ENCODE measurements at places on chromosomes 2 and 18.

DNA sequence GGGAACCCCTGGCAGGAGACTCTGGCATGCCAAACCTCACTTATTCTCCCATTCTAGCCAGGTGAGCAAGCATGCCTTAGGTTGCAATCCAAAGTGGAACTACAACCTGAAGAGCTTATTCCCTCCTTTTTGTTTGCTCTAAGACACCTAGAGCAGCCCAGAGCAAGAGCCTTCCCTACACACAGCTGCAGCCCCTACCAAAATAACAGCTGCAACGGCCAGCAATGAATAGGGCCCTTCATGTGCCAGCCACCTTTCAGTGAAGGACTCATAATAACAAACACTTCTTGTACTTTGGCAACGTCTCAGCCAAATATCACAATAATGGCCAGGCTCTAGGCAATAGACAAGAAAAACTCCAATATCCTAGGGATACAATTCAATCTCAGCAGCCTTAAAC lies 178.7 kb downstream of the ALK start:
- DNase-seq, result no peak

- DNase-seq, result no peak
Observed at GRCh38 chr2:42842466-42842865, 50.1 kb upstream of the HAAO start.

GRCh38 chr2:202566286-202566685 lies 68.5 kb upstream of the FAM117B start:
- no peak for DNase-seq

GRCh38 chr2:238716585-238716984 lies 131.3 kb upstream of the TWIST2 start:
- DNase-seq, result no peak

GRCh38 chr2:59703796-59704195 lies 849.7 kb downstream of the BCL11A start:
- no peak for DNase-seq

DNA sequence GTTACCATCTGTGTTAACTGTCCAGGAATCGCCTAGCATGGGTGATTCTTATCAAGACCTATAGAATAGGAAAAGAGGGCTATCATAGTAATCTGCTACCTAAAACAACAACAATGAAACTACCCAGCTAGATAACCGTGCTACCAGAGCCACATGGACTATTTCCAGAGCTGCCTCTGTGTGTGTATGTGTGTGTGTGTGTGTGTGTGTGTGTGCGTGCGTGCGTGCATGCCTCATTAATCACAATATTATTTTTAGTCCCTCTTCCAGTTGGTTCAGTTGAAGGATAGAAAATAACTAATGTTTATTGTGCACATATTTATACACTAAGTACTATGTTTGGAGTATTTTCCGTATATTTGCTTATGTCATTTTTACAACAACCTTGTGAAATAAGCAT lies 201.1 kb downstream of the SP3 start:
- no peak for DNase-seq

- DNase-seq, result no peak
Observed at GRCh38 chr2:29192526-29192925, 77.3 kb downstream of the CLIP4 start.

DNA sequence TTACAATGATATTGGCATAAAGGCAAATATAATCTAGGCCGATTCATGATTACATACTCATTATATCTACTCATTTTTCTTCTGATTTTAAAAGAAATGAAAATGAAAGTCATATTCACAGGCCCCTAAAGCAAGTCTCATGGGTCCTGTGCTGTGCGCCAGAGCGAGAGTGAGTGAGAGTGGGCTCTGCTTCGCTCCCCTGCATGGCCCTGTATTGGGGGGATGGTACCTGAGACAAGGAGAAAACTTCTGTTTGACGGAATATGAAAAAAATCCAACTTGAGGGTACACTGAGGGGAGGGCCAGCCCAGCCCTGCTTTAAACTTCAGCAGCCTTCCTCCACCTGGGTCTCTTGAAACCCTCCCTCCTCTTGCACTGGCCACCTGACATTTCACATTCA lies 81.4 kb upstream of the RGPD5 start:
- no peak for DNase-seq

- no peak for DNase-seq
Observed at GRCh38 chr18:3392467-3392855, 57.5 kb upstream of the TGIF1 start.

DNA sequence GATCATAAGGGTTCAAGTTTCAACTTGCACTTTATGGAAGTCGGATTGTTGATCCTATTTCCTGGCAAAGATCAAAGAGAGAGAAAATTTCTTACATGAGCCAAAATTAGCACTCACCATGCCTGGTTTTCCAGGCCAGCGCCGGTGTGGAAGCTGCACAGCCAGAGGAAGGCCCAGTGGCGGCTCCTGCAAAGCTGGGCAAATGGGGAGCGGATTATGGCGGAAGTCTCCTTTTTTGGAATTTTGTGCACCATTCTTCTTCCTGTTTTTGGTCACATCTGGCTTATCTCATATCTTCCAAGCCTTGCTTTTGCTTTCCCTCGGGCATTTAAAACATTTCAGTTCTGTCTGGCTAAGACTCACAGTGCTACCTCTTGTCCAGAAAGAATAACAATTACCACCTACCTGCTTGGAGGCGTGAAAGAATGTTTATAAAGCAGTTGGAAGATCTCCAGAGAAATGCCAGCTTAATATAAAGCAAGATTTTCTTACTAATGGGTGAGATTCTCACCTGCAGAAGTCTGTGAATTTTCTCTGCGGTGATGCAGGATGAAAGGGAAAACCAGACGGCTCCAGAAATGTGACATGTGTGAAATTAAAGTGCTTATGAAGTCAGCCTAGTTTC lies 94.3 kb downstream of the ASAP2 start:
- no peak for DNase-seq

GRCh38 chr18:48923746-48924629 lies 26.8 kb downstream of the SMAD7 start:
- DNase-seq, result no peak

GRCh38 chr2:191184457-191184856 lies 33.7 kb upstream of the STAT4 start:
- DNase-seq, result no peak

- DNase-seq, result no peak
Observed at GRCh38 chr2:111138839-111139238, 18.1 kb downstream of the BCL2L11 start.

DNA sequence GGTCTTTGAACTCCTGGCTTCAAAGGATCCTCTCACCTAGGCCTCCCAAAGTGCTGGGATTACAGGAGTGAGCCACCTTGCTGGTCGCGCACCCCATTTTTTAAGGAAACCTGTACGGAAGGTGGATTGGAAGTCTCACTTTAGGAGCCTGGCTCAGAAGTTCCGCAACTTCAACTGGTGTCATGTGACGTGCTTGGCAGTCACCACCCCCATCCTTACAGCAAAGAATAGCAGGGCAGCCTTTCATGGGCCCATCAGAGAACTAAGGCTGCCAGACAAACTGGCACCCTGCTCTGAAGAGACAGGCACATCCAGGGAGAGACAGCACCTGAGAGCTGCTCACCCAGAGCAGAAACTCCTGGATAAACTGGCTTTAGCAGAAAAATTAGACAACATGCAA lies 3.3 kb upstream of the SLC66A2 start:
- no peak for DNase-seq

- DNase-seq, result no peak
Observed at GRCh38 chr2:23530206-23530908, 145.4 kb downstream of the KLHL29 start.

DNA sequence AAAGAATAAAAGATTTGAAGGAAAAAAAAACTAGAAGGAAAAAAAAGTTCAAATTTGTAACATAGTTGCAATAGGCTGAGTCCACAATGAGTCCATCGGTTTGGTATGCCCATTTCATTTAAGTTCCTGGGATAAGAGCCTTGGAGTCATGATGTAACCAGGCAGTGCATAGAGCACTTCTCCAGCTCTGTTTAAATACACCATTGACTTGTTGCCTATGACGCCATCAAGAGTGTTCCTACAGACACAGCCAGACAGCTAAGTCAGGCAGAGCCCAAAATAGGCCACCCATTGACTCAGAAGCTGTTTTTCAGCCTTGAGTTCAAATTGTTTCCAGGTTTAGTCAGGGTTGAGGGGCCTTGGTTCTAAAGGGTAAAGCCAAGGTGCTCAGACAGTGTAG lies 44.9 kb downstream of the SOCS6 start:
- DNase-seq, result no peak

DNA sequence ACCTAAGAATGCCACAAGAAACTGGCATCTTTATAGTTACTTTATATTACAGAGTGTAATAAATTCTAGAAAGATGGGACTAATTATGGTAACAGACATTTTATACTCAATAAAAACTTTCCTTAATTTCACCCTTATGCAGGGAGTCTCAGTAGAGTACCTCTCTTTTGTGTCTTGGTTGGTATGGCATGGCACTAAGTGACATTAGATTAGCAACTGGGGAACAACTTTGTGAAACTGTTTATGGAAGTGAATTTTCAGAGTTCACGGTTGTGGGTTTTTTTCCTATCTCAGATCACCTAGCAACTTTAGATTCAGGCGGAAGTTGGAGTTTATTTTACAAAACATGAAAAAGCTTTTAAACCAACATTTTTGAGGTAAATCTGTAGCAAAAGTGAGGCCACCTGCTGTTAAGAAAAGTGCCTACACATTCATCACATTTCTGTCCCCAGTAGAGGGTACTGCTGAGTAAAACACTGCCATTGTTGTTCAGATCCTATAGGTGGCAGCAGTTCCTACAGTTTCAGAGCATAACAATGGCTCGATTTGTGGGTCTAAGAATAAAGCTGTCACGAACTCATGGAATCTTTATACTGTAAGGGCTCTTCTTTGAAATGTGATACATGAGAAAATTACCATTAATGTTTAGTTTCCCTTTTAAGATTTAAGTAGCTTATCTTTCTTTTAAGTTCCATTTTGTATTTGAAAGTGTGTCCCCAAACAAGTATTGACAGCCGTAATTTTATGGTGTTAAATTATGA lies 117.6 kb downstream of the CAMKMT start:
- peak; percentile 55 for DNase-seq

- DNase-seq, result no peak
Observed at GRCh38 chr2:182381225-182381624, 45.6 kb downstream of the PDE1A start.

DNA sequence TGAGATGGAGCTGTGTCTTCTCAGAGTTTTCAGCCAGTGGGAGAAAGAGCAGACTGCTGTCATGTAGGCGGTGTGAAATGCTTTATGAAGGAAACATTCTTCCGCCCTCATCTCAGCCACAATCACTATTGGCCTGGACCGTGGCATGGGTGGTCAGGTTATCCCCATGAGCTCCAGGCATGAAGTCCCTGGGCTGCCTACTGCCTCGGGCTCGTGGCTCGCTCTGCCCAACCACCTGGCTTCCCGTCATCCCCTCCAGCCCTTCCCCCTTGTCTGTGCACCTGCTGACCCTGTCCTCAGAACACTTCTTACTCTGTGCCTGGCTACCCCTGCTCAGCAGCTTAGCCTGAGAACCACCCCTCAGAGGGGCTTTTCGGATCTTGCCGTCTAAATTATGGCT lies 15.5 kb downstream of the COLEC11 start:
- DNase-seq, result no peak

DNA sequence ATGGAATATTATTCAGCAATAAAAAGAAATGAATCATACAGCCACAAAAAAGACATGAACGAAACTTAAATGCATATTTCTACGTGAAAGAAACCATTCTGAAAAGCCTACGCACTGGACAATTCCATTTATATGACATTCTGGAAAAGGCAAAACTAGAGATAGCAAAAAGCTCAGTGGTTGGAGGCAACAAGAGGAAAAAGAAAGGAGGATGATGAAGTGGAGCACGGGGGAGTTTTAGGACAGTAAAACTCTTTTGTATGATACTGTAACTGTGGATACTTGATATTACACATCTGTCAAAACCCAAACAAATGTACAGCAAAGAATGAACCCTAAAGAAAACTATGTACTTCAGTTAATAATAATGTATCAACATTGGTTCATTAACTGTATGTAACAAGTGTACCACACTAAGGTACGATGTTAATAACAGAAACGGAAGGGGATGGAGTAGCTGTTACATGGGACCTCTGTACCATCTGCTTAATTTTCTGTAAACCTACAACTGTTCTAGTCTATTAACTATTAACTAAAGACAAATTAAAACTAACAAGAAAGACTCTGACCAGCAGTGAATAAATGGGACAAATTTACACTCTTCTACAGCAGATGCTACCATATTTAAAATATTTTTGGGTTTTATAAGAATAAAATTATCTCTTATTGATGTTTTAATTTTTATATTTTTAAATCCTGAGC lies 31.5 kb downstream of the ROCK2 start:
- no peak for DNase-seq

DNA sequence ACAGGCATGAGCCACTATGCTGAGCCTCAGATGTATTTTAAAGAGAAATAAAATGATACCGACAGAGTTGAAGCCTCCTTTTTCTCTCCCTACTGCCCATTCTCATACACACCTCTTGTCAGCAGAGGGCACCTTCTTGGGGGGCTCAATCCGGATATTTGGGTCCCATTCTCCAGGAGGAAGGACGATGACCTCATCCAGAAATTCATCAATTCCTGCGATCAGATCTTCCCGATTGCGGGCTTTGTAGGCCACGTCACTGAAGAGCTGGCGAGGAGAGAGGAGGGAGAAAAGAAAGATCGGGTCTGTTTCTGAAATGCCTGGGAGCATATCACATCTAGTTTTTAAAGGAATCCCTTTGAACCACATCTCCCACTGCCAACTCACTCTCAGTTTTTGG lies 54.4 kb downstream of the MTHFD2 start:
- DNase-seq, result no peak

DNA sequence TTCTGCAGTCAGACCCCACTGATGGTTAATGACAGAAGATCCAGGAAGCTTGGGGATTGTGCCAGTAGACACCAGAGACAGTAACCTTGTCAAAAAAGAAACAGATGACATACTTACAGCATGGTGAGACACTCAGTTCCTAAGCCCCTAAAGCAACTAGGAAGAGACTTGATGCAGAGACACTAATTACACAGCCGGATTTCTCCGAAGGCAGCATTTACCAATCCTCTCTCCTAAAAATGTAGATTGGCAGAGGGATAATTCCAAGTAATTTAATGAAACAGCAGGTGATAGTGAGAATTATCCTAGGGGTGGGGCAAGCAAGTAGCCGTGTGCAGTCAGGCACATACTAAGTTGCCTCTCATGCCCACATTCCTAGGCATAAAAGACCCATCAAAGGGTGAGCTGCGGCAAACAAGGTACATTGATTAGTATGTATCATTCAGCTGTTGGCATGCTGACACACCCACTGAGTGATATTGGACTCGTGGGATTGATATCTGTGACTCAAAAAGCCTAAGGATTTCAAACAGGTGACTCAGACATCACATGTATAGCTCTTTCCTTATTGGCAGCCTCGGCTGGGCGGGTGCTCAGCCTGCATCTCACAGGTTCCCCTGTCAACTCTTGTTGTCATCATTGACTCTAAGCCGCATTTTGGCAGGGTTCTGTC lies 296.7 kb upstream of the ATP5MC3 start:
- DNase-seq, result no peak

- peak; percentile 36 for DNase-seq
Observed at GRCh38 chr2:237475704-237476141, 11.3 kb upstream of the MLPH start.

DNA sequence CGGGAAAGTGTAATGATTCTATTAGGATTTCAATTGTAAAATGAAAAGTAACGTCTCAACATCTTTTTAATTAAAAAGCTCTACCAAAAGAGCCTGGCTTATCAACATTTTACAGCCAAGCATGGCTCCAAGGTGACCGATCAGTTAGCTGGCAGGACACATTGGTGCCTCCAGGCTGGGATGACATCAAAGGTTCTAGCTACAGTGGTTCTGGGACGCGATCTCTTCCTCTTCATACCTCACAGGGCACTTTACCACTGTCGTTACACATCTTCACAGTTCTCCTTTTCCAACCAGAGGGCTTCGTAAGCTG lies 693 bp downstream of the ORC2 start:
- DNase-seq, result no peak

GRCh38 chr2:164717000-164717803 lies 95.9 kb upstream of the GRB14 start:
- DNase-seq, result no peak
